GM23338 (cell line): ENCODE measurements at places on chromosomes 7 and 10. TPM values are rescaled to one million over a fixed set of nuclear protein-coding genes. Genes with fewer than 3 reads are reported as not detected.

LGI1 gene
- total RNA-seq = 0.28 TPM in 1 of 2 replicates, not detected in the other

HMX2 gene
- 0.97 and 2.6 TPM in 2 replicates for total RNA-seq

LUC7L2 gene
- total RNA-seq = 53.1 and 57.3 TPM in 2 replicates

TEX36 gene
- total RNA-seq = not detected in 2 replicates

TWIST1 gene
- total RNA-seq = 0.12 and 0.24 TPM in 2 replicates

TMEM26 gene
- 1.9 and 2.2 TPM in 2 replicates for total RNA-seq

CPA1 gene
- not detected in 2 replicates for total RNA-seq
